ENCODE measurements at places on chromosomes 7 and 10.

GRCh38 chr7:140695381-140695780 lies 1.1 kb upstream of the NDUFB2 start:
- DNase-seq = no peak

GRCh38 chr7:83267141-83267631 lies 104.5 kb upstream of the PCLO start:
- no peak for DNase-seq

- DNase-seq = no peak
Measured at GRCh38 chr10:66822801-66823200, 103.0 kb upstream of the LRRTM3 start.

DNA sequence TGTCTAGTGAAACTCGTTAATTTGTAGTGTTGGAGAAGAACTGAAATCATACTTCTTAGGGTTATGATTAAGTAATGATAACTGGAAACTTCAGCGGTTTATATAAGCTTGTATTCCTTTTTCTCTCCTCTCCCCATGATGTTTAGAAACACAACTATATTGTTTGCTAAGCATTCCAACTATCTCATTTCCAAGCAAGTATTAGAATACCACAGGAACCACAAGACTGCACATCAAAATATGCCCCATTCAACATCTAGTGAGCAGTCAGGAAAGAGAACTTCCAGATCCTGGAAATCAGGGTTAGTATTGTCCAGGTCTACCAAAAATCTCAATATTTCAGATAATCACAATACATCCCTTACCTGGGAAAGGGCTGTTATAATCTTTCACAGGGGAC lies 187.6 kb downstream of the CFTR start:
- no peak for DNase-seq

DNA sequence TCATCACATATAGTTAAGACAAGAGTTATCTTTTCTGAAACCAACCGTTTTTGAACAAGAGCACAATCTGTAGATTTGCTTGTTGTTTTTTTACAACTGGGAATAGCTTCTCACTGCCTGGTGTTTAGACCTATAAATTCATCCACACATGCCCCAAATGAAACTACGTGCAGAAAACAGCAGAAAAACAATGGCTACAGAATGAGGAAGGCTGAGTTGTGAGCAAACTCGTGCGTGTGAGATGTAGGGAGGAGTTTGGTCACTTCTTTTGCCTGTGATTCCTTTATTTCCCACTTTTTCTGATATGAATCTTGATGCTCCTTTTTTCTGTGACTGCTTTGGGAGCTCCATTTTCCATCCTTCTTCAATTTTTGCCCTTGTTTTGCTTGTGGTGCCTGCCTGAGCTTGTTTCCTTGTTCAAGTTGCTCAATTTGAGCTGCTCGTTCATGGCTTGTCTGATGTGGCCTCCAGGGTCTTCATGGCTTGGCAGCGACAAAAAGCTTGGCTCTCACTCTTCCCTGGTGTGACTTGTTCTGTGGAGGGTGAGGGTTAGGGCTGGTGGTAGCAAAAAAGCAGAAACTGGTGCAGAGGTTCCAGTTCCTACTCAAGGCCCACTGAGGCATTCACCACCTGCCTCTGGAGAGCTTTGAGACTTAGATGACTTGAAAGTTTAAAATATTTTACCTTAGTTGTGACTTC lies 76.9 kb downstream of the ZNF365 start:
- DNase-seq = no peak

DNA sequence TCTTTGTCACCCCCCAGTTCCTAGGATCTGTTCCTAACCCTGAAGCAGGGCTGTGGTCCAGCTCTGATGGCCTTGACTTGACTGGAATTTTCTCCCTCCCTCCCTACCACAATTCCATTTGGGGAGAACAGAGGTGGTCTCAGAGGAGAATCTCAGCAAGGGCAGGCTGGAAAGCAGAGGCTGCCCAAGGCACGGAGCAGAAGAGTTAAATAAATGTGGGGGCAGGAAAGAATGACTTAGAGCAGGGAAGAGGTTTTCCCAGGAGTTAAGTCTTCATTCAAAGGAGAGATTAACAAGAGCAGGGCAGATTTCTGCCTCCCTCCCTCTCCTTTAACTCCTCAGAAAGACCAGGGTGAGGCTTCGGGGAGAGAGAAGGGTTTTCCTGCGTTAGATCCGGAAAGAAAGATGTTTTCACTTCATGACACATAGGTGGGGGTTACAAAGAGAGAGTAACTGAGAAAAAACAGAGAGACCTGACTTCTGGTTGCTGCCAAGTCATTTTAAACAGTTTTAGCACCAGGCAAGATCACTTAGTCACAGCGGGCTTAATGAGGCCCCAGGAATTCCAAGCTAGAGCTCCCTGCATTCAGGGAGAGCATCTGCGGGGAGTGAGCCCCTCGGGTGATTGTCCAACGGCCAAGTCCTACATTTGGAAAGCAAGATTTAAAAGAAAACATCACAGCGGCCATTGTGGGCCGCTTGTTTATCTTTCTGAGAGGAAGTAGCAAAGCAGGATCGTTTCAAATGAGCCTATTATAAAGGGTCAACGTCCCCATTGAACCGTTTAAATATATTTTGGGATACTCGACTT lies 78.7 kb downstream of the ARHGAP22 start:
- DNase-seq = no peak

GRCh38 chr10:36446881-36447280 lies 678.5 kb upstream of the ANKRD30A start:
- DNase-seq = no peak

DNA sequence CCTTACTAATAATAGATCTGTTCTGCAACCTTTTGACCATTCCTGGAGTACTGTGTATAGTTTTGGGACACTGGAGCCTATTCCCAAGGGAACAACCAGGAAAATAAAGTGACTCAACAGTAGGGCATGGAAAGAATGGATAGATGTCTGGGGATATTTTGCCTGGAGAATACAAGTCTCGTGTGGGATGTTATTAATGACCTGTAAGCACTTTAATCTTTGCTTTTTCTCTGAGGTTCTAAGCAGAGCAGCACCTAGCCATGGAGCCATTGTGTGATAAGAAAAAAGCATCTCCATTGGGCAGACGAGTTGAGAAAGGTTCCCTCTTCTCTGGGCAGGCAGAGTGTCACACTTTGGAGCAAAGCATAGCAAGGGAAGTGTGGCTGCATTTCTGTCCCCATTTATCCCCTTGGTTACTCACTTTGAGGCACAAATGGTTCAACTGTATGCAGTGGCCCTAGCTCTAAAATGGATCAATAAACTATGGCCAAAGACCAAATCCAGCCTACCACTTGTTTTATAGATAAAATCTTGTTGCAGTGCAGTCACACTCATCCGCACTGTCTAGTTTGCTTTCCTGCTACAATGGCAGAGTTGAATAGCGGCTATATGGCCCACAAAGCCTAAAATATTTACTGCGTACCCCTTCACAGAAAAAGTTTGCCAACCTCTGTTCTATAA lies 21.0 kb upstream of the CCDC71L start:
- DNase-seq = no peak

DNA sequence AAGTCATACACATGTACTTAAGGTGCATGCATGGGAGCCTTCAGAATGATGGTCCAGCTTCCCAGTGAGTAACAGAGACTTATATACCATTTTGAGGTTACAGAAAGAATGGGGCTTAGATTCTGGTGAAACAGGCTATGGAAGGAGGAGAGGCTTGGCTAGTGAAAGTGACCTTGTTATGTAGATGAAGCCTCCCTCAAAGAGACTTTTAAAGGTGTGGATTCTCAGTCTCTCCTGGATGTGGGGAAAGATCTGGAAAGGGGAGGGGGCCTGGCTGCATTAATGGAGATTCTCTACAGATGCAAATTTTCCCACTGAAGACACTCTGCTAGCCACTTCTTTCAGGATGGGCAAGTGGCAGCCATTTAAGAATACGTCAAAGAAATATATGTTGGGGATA lies 5.5 kb downstream of the RASSF4 start:
- no peak for DNase-seq

GRCh38 chr10:52915391-52915790 lies 142.8 kb upstream of the MBL2 start:
- DNase-seq = no peak

DNA sequence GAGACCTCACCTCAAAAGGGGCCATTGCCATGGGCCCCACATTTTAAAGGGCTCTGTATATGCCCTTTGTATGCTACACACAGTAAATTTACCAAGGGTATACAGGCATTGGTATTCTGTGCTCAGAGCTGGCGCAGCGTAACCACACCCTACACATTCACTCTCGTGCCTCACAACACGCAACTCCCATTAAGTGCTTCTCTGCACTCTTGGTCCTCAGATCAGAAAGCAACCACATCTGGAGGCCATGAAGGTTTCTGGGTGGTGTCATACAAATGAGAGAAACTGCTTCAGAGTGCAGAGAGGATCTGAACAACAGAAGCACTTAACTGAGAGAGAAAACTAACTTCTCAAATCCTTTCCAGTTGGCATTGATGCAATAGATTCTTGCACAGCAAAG lies 9.4 kb upstream of the CACUL1 start:
- no peak for DNase-seq

DNA sequence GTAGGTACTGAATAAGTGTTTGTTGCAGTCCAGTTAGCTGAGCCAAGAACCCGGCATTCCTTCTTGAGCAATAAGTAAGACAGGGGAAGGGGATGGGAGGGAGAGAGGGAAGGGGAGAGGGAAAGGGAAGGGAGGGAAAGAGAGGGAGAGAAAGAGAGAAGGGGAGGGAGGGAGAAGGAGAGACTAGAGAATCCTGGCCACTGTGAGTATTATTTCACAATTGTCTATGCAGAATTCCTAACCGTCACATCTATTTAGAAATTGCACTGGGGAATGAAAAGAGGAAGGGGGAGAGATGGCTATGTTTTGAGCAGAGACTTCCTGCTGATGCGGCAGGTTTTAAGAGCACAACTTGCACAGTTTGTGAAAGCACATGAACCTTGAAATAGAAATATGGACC lies 251.4 kb upstream of the ZMIZ1 start:
- no peak for DNase-seq

DNA sequence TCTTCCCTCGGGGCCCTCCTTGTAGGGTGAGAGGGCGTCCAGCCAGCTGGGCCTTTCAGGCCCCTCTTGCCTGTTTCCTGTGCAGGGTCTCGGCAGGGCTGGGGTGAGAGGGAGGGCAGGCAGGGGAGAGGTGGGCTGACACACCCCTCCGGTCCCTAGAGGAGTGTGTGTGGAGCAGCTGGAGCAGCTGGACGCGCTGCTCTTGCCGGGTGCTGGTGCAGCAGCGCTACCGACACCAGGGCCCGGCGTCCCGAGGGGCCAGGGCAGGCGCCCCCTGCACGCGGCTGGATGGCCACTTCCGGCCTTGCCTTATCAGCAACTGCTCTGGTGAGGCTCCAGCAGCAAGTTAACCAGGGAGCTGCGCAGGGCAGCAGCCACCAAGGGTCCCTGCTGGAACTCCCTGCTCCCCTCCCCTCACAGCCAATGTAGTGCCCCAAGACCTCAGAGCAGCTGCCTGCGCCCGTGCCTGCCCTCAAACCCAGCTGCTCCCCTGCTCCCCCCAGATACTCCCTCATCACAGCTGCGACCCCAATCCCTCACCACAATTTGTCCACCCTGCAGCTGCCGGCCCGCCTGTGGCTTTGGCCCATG lies 15.7 kb upstream of the ZNF862 start:
- no peak for DNase-seq

DNA sequence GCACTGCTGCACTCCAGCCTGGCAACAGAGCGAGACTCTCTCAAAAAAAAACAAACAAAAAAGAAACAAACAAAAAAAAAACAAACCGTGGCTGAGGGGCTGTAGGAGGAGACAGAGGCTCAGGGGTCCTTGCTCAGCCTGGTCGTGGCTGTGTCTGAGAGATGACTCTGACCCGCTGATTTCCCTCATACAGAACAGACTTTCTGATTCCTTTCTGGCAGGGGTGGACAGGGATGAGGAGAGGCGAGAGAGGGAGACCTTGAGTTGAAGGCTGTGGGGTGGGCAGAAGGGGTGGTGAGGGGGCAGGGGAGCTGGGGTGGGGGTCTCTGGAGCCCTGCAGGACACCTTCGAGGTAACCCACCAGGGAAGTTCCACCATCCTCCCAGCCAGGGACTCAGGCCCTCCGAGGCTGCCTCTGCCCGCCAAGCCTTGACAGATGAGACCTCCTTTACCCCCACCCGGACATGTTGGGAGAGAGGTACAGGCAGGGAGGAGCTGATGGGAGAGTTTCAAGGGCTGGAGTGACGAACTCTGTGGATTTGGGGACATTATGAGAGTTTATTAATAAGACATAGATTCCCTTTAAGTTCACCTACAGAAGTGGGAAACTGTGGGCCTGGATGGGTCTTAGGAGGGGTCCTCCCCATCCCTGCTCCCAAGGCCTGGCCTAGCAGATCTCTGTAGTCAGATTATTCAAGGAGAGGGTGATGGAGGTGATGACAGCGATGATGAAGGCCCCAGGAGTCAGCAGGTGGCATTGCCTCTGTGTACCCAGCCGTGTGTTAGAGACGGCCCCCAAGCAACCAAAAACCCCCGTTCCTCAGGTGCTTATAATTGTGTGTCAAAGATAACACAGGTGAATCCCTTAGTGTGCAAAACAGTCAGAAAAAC lies 2.0 kb downstream of the MUC12 start:
- no peak for DNase-seq

DNA sequence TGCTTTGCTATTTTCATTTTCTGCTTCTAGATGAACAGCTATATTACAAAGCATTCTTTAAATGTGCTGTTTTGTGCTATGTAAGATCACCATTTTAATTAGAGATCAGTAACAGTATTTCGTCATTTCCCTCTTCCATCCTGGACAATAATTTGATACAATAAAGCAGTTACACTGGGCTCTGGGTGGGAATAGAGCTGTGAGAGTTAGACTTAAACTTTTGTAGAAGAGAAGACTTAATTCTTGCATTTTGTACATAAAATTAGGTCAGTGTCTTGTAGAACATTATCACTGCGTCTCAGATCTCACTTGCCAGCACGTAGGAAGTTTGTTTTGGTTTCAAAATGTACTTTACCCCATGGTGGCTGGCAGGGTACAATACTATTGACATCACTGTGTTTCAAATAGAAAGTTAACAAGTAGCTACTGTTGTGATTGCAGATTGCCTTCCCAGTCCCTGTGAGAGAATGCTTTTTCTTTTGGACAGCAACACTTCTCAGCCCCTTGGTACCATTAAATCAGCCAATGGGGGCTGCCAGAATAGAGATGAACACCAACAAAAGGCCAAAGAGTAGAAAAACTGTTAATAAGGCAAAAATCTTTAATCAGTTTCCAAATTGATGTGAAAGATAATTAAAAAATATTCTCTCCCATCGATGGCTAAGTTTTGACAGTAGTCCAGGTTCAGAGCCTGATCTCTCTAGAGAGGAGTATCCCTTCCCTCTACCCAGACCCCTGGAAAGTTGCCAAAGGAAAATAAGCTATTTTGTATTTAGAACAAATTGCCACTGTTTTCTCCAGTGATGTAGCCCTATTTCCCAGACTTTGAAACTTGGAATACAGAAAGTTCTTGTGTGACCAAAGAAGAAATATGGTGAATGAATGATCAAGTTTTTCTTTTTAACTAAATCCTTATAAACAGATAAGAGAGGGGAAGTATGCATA lies 35.1 kb downstream of the SMNDC1 start:
- DNase-seq = peak; percentile 50

All from CD4-positive, alpha-beta T cell (primary cell).